ENCODE measurements at places on chromosomes 6 and 20. TPM values are rescaled to one million over a fixed set of nuclear protein-coding genes. Genes with fewer than 3 reads are reported as not detected.

DNA sequence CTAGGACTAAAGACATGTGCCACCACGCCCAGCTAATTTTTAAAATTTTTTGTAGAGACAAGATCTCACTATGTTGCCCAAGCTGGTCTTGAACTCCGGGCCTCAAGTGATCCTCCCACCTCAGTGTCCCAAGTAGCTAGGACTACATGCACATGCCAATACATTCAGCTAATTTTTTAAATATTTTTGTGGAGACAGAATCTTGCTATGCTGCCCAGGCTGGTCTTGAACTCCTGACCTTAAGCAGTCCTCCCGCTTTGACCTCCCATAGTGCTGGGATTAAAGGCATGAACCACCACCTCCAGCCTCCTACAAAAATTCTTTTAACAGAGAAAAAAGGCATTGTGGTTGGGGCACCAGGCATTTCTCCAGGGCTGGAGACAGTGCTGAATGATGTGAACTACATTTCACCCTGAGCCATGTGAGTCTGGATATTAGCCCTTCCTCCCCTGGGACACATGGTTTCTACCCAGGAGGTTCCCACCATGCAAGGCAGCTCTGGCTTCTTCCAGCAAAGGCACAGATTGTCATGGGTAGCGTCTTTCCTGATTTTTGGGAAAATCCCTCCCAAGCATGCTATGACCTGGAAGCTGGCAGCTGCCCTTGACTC lies 36.3 kb upstream of the CMTR1 start:
- DNase-seq, result no peak

DNA sequence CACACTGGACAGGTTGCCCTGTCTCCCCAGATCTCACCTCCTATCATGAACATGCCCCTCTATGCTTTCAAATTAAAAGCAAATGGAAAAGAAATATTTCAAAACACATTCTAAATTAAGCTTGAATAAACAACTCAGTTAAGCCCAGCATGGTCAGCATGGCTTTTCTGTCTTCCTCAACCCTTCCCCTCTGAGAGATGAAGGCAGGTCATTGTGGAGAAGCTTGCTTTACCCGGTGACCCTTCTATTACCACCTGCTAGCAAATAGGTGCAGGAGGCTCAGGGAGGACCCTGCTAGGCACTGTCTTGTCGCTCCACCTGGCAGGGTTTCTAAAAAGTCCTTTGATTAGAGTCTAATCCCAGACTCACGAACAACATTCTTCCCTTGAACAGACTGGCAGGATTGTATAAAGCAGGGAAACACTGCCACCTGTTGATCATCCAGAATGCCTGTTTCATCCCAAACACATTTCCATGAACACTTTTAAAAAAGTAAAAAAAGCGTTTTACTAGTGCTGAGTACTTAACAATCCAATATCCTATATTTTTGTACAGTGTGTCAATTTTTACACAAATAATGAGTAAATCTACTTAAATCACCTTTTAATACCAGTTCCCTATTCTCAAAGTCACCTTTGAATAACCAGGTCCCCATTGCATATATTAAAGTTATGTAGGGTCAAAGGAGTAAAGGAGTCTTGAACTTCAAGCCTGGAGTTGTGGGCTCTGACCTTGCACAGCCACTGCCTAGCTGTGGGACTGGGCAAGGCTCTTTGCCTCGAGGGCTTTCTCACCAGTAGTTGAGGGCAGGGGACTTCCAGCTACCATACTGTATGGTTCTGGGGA lies 75.5 kb downstream of the GPR6 start:
- no peak for DNase-seq

- no peak for DNase-seq
These were observed 906 bp upstream of the COL12A1 start for GRCh38 chr6:75206576-75207342.

DNA sequence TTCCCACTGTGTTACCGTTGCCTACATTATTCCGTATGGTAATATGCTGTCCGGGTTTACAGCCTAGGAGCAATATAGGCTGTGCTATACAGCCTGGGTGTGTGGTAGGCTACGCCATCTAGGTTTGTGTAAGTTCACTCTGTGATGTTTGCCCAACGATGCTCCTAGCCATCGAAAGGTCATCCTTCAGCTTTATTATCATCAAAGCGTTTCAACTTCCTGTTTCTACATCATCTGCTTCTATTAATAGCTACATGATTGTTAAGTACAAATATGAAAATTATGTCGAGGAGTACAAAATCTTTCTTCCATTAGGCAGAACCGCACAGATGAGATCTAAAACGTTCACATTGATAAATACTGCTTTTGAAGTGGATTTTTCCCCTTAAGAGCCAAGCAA lies 69.9 kb downstream of the PPP1R14C start:
- no peak for DNase-seq

Gene EPHA7
- total RNA-seq, result 32.2 TPM

All from progenitor cell of endocrine pancreas (in vitro differentiated cells).